LNCaP clone FGC (cell line): ENCODE measurements at places on chromosomes 2 and 18.

DNA sequence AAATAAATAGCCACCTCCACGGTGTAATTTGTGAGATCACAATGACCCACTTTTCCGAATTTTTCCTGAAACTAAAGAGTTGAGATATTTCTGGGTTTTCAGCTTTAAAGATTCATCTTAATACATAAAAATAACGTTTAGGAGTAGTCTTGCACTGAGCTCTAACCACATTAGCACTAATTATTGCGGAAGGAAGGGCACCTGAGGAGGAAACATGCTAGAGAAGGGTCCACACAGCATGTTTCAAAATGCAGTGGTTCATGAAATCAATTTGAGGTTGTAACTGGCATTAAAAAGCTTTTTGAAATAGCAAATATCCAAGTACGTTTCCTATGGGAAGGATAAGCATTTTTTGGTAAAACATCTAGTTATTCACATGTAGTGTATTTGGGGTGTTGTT lies 8.4 kb downstream of the INPP4A start:
- DNase-seq = no peak

- no peak for DNase-seq
These were observed 18.3 kb upstream of the ACVR2A start for GRCh38 chr2:147826278-147827087.

- DNase-seq = no peak
These were observed 162.0 kb downstream of the COL6A3 start for GRCh38 chr2:237251986-237252385.

- DNase-seq = no peak
These were observed 209.7 kb upstream of the COPS8 start for GRCh38 chr2:236875906-236876505.

DNA sequence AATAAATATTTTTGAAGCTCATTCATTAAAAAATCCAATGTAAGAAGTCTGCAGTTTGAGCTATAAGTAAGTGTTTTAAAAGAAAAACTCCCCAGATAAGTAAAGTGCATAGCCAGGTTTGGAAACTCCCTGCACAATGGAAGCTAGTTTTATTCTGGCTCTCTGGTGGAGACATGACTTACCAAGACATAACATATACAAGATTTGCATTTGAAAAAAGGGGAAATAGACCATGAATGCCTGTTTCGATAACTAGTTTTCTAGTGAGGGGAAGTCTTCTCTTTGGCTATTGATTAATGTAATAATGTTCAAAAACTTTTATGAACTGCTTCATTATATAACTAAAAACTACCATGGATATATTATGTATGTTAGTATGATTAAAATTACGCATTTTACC lies 435.2 kb downstream of the ARHGAP15 start:
- DNase-seq = no peak

DNA sequence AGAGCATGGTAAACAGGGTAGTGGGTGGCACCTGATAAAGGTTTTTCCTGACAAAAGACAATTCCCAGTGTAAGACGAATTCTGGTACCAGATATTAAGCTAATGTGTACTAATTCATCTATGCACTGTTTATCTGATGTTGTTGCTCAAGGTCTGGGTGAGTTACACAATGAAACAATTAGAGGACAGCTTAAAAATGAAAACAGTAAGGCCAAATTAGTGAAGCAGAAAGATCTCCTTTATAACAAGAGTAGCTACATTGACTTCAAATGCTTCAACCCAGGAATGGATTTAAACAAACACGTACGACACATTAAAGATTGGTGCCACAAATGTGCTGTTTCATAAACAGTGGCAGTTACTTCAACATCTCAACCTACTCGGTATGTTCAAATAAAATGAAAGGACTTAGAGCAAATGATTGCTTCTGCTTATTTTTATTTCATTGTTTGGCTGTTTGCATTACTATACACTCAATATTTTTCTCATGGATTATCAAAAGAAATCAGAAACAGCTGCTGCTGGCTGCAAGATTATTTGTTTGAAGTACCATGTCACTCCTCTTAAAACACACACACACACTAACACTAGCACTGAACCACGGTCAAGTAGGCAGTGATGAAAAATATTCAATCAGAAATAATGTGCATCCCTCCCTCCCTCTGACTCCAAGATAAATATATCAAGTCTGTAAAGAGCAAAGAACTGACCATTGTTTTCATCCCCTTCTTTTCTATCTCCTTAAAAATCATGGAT lies 94.4 kb upstream of the RND3 start:
- no peak for DNase-seq

DNA sequence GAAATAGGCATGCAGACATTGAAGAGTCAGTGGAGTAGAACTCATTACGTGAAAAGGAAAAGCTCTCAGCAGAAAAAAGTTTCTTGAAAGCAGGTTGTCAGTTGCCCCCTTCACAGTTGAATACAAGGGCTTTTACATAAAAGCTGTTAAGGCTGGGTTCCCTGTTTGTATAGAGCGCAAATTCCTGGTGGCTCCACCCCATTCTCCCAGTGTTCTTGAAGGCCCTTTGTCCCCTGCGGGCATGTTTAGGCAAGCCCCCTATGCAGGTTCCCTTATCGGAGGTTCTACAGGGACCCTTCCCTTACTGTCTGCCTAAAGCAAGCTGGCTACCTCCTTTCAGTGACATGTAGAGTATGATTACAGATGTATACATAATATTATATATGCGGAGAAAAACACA lies 497.2 kb upstream of the SYT4 start:
- no peak for DNase-seq

- no peak for DNase-seq
These were observed 170.0 kb downstream of the CERS6 start for GRCh38 chr2:168626096-168626495.

DNA sequence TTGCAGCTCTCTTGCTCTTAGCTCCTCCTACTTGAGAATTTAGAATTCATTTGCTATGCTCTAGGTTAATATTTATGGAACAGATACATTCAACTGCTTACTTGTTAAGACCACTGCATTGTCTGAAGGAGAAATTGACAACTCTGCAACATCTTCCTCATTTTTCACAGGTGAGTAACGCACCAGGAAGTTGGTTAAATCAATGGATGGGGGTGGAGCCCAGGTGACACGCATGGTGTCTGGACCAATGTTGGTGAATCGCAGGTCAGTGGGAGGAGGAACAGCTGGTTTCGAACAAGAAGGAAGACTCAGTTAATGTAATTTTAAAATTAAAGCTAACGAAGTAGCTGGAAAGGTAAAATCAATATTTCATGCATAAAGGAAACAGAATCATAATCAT lies 44.3 kb downstream of the FN1 start:
- DNase-seq = no peak

GRCh38 chr2:127000937-127001336 lies 102.2 kb downstream of the TEX51 start:
- DNase-seq = no peak

DNA sequence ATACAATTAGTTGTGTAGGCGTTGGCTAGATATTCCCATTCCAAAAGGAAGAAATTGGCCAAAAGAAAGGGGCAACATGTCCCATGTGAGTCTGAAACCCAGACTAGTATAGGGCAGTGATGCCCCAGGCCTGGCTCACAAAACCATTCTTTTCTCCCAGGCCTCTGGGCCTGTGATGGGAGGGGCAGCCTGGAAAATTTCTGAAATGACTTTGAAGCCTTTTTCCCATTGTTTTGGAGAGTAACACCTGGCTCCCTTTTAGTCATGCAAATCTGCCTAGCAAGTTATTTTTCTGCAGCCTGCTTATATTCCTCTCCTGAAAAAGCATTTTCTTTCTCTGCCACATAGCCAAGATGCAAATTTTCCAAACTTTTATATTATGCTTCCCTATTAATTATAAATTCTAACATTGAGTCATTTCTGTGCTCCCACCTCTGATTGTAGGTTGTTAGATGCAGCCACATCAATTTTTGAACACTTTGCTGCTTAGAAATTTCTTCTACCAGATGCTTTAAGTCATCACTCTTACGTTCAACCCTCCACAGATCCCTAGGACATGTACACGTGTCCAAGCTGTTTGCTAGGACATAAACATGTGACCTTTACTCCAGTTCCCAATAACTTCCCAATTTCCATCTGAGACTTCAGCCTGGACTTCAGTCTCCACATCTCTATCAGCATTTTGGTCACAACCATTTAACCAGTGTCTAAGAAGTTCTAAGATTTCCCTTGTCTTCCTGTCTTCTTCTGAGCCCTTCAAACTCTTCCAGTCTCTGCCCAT lies 76.1 kb upstream of the MC4R start:
- DNase-seq = no peak

DNA sequence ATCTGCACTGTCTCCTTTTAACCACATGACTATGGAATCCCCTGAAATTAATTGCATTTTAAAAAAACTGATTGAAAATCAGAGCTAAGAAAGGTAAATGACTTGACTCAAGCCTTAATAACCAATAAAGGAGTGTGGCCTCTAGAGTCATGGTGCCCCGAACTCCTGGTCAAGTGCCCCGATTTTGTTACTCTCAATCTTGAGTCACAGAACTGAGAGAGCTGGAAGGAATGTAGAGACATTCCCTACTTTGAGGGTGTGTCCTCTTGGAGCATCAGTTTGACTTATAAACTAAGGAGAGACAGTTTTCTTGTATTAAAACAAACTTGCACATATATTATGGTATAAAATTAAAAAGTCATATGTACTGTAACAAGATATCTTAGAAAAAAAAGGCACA lies 2.4 kb downstream of the WDR43 start:
- no peak for DNase-seq

DNA sequence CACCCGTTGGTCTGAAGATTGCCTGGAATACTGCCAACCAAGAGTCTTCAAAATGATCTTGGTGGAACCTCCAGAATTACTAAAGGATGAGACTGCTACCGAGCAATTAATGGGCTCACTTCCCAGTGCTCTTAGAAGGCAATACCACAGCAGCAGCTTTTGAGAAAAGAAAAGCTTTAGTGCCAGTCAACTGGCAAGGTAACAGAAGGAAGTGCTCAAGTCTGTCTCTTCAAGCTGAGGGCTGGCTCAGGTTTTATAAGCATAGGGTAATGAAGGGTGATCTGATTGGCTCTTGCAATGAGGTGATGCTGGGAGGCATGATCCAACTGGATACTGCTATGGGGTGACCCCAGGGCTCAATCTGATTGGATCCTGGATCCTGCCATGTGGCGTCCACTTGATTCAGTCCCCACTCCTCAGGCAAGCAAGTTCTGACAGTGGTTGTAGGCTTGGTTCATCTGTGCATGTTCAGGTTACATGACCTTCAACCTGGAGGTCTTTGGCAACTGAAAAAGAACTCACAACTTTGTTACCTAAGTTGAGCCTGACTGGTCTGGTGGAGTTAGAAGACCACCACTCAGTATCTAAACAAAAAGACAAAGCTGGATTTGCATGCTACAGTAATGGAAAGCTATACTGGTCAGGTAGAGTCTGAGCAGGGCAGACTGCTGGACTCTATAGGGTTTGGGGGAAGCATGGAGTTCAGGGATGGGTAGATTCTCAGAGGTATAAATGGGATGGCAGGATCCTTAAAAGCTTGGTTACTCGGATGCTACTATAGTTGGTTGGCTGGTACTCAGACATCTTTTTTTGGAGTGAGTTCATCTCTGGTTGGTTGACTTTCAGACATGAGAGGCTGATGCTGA lies 14.0 kb upstream of the RIF1 start:
- DNase-seq = no peak
